ENCODE measurements at places on chromosomes 12 and 14.
A peak's percentile ranks its signal among the peaks of the same experiment; 100 is the strongest.

DNA sequence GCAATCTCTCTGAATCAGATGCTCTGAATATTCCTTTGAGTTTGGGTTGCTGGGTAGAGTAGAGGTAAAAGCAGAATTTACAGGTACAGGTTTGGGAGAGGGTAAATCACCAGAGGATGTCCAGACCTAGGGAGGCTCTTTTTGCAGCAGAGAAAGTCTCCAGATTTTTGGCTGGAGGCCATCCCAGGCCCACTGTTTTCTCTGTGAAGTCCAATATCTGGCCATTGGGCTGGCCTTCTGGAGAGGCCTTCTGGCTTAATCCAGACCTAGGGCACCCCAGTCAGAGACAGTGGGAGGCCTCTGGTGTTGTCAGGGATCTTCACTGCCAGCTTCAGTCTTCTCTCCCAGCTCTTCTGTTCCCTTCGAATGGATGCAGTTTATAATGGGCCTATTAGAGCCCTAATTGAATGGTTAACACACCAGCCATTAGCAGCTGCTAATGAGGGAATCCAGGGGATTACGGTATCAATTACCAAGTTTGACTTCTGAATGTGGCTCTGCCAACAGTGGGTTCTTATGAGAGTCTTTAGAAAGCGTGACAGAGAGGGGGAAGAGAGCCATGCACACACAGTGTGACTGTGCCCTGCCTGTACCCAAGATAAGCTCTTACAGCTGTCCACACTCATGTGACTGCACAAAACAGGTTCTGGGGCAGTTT lies 183.1 kb downstream of the EMP1 start:
- DNase-seq = peak; percentile 40

DNA sequence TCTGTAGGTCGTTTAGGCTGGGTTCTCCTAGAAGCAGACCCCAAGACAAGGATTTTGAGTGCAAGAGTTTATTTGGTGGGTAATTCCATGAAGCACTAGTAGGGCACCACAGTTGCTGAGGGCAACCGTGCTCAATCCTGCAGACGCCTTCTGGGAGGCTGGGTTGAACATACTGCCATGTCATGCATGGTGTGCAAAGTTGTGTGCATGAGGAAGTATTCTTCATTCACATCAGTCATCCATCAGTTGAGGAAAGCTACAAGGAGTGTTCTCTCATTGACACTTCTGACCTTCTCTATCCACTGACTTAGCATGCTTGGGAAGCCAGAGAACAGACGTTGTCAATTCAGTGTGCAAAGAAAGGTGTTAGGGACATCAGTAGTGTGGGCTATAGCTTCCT lies 179.2 kb downstream of the PTPN11 start:
- no peak for DNase-seq

- DNase-seq = peak; percentile 98
Measured at GRCh38 chr12:71947645-71948105, 9.0 kb downstream of the TPH2 start.

DNA sequence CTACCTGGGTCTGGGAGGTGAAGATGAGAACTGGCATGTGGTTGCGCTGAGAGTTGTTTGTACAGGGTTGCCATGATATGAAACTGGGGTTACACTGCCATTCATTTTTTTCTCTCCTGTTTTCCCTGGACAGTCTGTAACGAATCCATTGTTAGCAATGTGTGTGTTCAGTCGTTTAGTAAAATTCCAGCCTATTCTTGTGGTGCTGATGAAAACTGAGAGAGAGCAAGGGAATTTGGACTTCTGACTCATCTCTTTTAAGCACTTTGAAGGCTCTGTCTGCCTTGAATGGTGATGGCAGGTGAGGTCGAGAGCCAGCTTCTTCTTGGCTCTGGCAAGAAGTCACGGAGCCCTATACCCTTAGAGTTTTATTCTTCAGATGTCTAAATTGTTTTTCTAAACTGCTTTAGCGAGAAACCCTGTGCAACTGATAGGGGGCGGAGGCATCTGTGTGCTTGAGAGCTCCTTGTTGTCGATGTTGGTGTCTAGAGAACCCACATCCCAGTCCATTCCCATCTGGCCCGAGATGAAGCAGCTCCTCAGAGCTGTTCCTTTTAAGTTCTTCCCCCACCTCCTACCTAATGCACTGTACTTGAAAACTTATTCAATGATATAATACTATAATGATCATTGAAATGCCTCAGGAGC lies 204.4 kb downstream of the TMX1 start:
- DNase-seq = no peak

DNA sequence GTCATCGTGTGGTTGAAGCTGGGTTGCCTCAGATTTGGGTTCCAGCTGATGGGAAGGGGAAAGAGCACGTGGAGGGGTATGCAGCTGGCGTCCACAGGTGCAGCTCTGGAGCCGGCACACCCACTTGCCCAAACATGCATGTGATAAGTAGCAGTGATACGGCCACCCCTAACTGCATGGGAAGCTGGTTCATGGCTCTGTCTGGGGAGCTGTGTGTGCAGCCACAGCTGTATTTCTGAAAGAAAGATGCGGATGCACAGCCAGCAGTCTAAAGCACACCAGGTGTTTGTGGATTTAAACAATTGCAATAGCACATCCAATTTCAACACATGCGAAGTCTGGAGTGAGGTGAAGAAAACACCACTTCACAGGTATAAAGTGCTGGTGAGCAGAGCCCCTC lies 181.4 kb downstream of the EFCAB11 start:
- no peak for DNase-seq

Measured in NCI-H524 (cell line).